ENCODE measurements at places on chromosomes 5 and 9.

DNA sequence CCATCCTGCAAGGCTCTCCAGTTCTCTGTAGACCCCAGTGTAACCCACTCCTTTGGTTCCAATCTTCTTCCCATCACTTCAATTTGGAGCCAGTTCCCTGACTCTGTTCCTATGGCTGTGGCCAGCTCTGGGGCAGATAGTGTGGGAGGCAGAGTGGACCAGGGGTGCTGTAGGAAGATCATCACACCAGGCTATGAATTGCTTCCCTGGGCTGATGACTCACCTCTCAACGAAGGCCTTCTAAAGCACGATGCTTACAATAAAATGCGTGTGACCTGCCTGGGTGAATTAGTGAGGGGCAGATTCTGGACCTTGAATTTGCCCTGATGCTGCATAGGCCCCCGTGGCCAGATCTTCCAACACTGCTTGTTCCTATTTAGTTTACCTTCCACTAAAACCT, 289.7 kb downstream of the FBXL7 start:
- H3K27me3 ChIP-seq = no peaks in the 10 kb centered on the region
- no peaks in the 10 kb centered on the region for H3K36me3 ChIP-seq
- no peak overlapping the region for H3K27ac ChIP-seq
- peaks cover 7% of the 10 kb centered on the region for H3K4me1 ChIP-seq
- DNase-seq = no peak

- no peak overlapping the region for H3K27ac ChIP-seq
- no peaks in the 10 kb centered on the region for H3K36me3 ChIP-seq
- H3K4me3 ChIP-seq = no peak overlapping the region
Measured at GRCh38 chr5:111743988-111744387, 13.0 kb downstream of the NREP start.

DNA sequence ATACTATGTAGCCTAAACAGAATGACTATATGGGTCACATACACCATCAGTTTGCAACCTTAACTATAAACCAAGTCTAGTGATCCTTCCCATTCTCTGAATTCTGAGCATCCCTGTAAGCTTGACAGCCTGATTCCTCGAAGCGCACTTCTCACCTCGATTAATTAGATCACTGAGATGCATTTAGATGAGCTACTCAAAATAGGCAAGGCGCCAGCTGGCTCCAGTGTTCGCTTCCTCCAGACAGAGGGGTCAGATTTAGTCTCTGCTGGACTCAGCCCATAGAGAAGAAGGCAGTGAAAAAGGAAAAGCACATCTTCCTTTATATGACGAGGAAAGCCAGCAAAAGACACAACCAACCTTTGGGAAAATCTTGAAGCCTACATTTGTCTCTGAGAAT, 371.5 kb downstream of the MLLT3 start:
- DNase-seq = no peak
- no peaks in the 10 kb centered on the region for H3K4me1 ChIP-seq
- no peak overlapping the region for H3K27ac ChIP-seq
- H3K4me3 ChIP-seq = no peak overlapping the region

DNA sequence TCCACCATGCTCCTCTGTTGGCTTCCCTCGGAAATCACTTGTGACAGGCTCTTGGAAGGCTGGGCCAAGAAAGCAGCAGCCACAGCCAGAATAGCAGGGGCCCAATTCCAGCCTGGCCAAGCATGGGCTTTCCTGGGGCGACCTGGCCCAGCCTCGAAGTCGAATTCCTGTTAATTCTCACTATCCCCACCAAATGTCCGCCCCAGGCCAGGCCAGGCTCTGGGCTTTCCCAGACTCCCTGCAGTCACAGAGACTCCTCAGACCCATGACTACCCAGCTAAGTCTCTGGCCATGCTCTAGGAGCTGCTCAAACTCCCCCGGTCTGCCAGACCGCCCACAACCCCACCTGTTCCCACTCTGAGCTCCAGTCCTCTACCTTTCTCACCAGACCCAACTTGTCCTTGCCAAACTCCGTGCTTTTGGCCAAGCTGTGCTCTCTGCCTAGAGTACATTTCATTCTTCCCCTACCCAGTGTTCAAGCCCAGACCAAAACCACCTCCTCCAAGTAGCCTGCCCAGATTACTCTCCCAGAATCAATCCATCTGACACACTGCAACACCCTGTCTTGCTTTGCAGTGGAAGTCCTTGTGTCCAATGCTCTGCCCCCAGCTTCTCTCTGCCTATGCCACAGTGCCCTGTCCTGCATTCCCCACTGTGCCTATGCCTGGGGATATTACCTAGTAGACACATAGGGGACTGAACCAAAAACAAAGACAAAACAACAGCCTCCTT, 26.2 kb downstream of the SHB start:
- no peaks in the 10 kb centered on the region for H3K27me3 ChIP-seq
- H3K36me3 ChIP-seq = no peaks in the 10 kb centered on the region
- H3K4me1 ChIP-seq = no peaks in the 10 kb centered on the region
- H3K4me3 ChIP-seq = no peak overlapping the region

- no peak overlapping the region for H3K4me3 ChIP-seq
- no peaks in the 10 kb centered on the region for H3K36me3 ChIP-seq
- H3K27ac ChIP-seq = no peak overlapping the region
- no peaks in the 10 kb centered on the region for H3K27me3 ChIP-seq
- DNase-seq = no peak
Measured at GRCh38 chr9:121620777-121621449, 30.5 kb upstream of the DAB2IP start.

DNA sequence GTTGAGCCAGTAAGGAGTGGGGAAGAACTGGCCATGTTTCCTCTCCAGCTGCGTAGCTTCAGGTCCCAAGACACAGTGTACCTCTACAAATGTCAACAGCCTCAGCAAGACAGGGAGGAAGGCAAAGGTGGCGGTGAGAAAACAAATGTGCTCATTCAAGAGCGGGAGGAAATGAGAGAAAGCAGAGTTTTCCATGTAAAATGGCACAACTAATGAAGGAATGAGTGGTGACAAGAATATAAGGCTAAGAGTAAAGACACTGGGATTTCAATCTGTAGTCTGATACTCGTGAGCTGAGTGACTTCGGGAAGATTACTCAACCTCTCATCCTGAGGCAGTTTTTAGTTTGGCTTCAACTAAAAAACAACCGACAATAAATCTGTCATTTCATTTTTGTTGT, 67.6 kb downstream of the DPYSL3 start:
- no peak overlapping the region for H3K27ac ChIP-seq
- no peaks in the 10 kb centered on the region for H3K36me3 ChIP-seq
- no peak overlapping the region for H3K4me3 ChIP-seq
- H3K4me1 ChIP-seq = no peaks in the 10 kb centered on the region

- no peak overlapping the region for H3K4me3 ChIP-seq
- H3K27me3 ChIP-seq = no peaks in the 10 kb centered on the region
- DNase-seq = no peak
- H3K27ac ChIP-seq = no peak overlapping the region
- no peaks in the 10 kb centered on the region for H3K4me1 ChIP-seq
Measured at GRCh38 chr9:110767559-110768063, 99.0 kb downstream of the MUSK start.

DNA sequence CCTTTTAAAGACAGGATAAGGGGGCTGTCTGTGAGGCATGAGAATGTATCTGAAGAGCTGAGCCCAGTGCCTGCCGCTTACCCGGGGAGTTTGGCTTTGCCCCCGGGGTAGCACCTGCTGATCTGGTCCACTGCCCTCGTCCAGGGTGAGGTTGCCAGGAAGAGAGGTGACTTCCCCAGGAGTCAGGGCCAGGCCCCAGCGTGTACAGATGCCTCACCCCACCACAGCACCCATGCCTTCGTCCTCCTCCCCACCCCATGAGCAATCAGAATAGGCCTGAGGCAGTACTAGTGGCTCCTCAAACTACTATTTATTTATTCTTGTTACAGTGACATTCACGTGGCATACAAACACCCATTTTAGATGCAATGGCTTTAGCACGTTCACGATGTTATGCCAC, 15.7 kb upstream of the AIF1L start:
- peaks cover 93% of the 10 kb centered on the region for H3K27me3 ChIP-seq
- H3K4me3 ChIP-seq = no peak overlapping the region
- H3K36me3 ChIP-seq = no peaks in the 10 kb centered on the region

DNA sequence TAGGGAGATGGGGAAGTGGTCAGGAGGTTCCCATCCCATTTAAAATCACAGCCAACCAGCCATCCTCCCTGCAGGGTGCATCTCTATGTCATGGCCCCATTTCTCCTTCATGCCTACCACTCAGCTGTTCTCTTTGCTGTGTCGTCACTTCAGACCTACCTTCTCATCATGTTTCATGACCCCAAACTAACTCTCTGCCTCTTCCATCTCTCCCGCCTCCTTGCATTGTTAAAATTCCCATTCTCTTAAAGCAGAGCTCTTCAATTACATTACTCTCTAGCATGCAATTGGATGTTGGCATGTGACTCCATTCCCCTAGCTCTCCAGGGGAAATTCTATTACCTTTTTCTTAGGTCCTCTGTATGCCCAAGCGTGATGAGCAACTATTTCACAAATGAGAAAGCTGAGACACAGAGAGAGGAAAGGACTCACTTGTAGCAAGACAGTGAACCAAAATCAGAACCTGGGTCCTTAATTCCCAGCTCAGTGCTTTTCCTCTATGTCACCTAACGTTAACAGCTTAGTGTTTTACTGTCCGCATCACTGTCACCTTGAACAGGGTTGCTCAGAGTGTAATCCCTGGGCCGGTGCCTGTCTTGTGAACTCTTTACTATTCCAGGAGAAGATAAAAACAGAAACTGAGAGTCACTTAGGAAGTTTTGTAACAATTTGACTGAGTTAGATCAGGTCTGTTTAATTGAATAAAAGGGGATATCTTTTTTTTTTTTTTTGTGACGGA, 28.1 kb downstream of the PDE6A start:
- no peaks in the 10 kb centered on the region for H3K27me3 ChIP-seq
- no peak for DNase-seq
- H3K4me1 ChIP-seq = 0 out of 2 replicates have a peak, but pooled peaks cover 3% of the 10 kb centered on the region
- no peak overlapping the region for H3K4me3 ChIP-seq

DNA sequence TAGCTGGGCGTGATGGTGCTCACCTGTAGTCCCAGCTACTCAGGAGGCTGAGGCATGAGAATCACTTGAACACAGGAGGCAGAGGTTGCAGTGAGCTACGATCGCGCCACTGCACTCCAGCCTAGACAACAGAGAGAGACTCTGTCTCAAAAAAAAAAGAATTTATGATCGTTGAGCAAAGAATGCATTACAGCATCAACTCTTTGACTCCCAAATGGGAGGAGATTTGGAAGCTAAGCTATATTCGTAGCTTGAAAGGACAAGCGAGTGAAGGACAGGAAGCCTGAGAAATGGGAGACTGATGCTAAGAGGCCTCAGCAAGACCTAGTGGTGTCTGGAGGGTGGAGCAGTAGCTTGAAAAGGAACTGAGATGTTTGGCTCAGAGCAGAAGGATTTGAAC, 10.3 kb upstream of the CCIN start:
- H3K4me1 ChIP-seq = no peaks in the 10 kb centered on the region
- H3K27me3 ChIP-seq = no peaks in the 10 kb centered on the region
- H3K4me3 ChIP-seq = no peak overlapping the region
- no peaks in the 10 kb centered on the region for H3K36me3 ChIP-seq

DNA sequence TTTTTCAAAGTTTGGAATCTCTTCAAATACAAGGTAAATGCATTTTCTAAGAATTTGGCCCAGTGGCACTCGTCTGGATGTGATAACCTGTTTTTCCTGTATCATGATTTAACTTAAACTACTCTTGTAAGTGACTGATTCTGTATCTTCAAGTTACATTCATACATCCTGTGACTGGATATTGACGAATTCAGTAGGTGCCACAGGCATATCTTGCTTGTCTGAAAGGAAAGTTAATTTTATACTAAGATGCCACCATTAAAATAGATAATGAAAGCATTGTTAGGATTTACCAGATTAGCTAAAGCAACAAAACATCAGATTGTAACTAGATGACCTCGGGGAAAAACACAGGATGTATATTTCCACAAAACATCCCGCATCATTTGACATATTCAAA, 175.3 kb upstream of the ZNF608 start:
- peaks cover 28% of the 10 kb centered on the region for H3K4me1 ChIP-seq
- H3K36me3 ChIP-seq = no peaks in the 10 kb centered on the region
- H3K27me3 ChIP-seq = no peaks in the 10 kb centered on the region
- no peak overlapping the region for H3K27ac ChIP-seq

DNA sequence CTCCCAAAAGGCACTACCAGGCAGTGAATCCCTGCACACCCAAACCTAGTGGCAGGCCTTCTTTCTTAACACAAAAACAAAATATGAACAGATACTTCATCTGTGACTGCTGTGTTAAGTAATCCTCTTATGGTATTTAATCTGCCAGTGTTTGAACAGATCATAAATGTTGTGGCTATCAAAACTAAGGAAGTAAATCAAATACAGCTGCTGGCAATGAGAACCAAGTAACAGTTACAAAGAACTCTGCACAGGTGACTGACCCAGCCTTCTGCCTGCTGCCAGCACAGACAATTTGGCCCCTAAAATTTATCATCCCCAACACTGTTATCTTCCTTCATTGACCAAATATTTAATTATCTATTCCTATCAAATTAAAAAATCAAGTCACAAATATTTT, 78.0 kb downstream of the GNAQ start:
- no peaks in the 10 kb centered on the region for H3K36me3 ChIP-seq
- DNase-seq = no peak
- no peak overlapping the region for H3K4me3 ChIP-seq
- H3K4me1 ChIP-seq = no peaks in the 10 kb centered on the region

GRCh38 chr5:67065237-67065636, 131.4 kb downstream of the CD180 start:
- H3K4me1 ChIP-seq = peaks cover 11% of the 10 kb centered on the region
- H3K4me3 ChIP-seq = no peak overlapping the region
- peaks cover 66% of the 10 kb centered on the region for H3K27me3 ChIP-seq
- peak; percentile 91 for DNase-seq
- H3K36me3 ChIP-seq = no peaks in the 10 kb centered on the region

GRCh38 chr5:124504081-124504916, 242.1 kb downstream of the ZNF608 start:
- no peak overlapping the region for H3K4me3 ChIP-seq
- H3K27ac ChIP-seq = no peak overlapping the region
- no peaks in the 10 kb centered on the region for H3K27me3 ChIP-seq

DNA sequence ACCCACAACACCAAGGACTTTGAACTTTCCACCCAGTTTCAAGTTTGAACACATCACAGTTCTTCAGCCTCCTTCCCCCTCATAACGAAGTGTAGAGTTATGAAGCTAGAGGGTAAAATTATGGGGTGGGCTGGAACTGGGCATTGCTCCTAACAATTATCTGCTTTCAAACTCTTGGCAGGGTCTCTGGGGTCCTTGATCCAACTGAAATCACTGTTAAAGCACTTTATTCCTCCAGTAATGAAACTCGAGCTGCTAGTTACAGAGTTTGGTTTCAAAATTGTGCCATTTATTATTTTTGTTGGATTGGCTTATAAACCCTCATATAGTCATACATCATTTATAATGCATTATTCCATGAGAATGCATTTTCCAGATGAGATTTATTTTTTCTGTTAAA, 158.5 kb downstream of the RGS3 start:
- H3K27me3 ChIP-seq = no peaks in the 10 kb centered on the region
- H3K4me3 ChIP-seq = no peak overlapping the region
- DNase-seq = no peak
- H3K36me3 ChIP-seq = no peaks in the 10 kb centered on the region

All from MM.1S (cell line).